ENCODE measurements at places on chromosomes 7 and 10. TPM values are rescaled to one million over a fixed set of nuclear protein-coding genes. Genes with fewer than 3 reads are reported as not detected.
A peak's percentile ranks its signal among the peaks of the same experiment; 100 is the strongest.

- no peak overlapping the region for H3K27ac ChIP-seq
- no peaks in the 10 kb centered on the region for H3K36me3 ChIP-seq
- no peaks in the 10 kb centered on the region for H3K4me1 ChIP-seq
- H3K27me3 ChIP-seq, result no peaks in the 10 kb centered on the region
Observed at GRCh38 chr7:42083284-42083683, 153.7 kb downstream of the GLI3 start.

DNA sequence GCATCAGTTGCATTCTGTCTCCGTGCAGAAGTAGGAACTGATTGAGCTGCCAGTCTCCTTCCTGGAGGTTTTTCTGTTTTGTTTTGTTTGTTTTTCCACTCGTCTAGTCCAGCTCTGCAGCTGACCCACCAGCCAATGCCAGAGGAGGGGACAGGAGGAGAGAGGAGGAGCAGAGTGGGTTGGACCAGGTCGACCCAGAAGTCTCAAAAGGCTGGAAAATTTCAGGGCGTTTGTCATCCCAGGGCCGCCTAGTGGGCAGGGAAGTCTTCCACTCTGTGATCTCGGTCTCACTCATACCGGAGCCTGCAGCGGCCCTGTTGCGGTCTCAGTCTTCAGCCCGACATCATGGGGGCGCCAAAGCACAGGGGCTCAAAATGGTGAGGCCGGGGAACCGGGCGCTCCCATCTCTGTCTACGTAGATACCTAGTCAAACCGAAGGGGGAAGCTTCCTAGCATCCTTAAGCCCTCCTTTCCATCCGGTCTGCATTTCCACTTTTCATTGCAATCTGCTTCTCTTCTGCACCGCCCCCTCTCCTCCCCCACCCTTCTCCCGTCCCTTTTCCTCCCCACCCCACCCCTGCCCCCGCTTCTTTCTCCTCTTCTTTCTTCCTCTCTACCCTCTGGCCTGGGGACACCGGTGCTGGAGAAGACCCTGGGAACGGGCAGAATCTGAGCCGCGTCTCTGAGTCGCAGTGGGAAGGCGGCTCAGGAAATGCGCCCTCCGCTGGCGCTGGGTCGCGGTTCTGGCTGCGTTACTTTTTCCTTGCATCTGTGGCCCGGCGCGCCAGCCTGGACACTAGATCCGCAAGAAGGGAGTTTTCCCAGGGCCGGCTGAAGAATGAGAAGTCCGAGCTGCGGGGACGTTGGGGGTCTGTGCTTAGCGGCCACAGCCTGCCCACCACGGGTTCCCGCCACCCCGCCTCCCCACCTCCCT is 16.2 kb upstream of the PAX2 start:
- H3K4me1 ChIP-seq, result peaks cover 18% of the 10 kb centered on the region
- DNase-seq, result no peak

DNA sequence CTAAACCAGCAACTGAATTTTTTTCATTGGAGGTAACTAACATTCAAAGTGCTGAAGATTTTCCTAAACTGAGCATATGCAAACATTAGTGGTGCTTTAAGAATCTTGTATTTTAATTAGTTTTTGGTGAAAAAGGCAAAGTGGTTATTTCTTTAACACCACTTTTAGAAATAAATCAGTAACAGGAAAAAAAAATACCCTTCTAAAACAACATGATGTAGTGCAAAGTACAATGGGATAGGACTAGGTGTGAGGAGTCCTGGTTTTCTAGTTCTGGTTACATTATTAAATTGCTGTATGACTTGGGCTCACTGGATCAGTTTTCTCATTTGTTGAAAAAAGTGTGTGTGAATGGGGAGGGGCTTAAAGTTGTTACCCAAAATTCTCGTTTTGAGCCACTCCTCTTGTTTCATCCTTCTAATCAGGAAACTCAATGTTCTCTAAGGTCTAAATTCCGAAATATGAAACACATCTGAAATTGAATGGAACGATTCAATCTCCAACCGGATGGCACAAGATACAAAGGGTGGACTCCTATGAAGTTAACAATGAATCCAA is 1.8 kb downstream of the WASL start:
- no peaks in the 10 kb centered on the region for H3K36me3 ChIP-seq
- no peaks in the 10 kb centered on the region for H3K27me3 ChIP-seq
- H3K4me3 ChIP-seq, result peak overlapping the region; percentile 95
- peak overlapping the region; percentile 93 for H3K27ac ChIP-seq

DNA sequence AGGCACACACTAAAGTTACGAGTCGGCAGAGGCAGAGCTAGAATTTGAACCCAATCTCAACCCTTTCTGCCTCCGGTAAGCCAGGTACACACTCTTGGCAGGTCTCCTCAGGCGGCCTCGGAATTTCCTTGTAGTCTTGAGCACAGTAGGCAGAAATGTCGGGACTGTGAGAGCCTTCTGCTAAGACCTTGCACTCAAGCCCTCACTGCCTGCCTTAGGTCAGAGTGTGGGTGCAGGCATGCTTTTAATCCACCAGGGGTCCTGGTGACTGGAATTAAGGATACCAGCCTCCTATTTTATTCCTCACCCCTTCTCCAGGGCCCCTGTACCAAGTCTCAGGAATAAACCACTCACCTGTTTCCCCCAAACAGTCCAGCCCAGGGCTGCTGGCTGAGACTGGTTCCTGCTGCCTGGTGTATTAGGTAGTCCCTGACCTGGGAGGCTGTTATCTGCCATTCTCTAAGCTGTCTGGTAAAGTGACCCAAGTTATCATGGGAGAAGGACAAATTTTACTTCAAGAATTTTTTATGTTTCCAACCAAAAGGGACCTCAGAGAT is 855 bp downstream of the ATP6V1F start:
- peaks cover 2% of the 10 kb centered on the region for H3K36me3 ChIP-seq
- peak; percentile 44 for DNase-seq
- peak overlapping the region; percentile 70 for H3K4me3 ChIP-seq

Gene CHST3
- polyA plus RNA-seq, result 1.9 TPM

DNA sequence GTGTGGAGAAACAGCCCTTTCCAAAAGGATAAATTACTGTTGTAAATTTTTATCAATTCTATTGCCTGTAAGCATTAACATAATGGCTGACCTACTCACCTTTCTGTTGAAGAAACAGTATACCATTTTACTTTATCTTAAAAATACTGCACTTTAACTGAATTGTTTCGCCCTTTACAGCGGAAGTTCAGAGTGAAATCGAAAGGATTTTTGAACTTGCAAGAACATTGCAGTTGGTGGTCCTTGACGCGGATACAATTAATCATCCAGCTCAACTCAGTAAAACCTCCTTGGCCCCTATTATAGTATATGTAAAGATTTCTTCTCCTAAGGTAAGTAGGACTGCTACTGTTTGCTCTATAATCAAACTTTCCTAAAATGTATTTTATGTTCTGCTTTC is 117.5 kb downstream of the NSUN6 start:
- H3K27ac ChIP-seq, result no peak overlapping the region
- peaks cover 27% of the 10 kb centered on the region for H3K36me3 ChIP-seq
- H3K27me3 ChIP-seq, result no peaks in the 10 kb centered on the region
- DNase-seq, result no peak
- no peaks in the 10 kb centered on the region for H3K4me1 ChIP-seq

Gene NRG3
- polyA plus RNA-seq, result 0.27 TPM

DNA sequence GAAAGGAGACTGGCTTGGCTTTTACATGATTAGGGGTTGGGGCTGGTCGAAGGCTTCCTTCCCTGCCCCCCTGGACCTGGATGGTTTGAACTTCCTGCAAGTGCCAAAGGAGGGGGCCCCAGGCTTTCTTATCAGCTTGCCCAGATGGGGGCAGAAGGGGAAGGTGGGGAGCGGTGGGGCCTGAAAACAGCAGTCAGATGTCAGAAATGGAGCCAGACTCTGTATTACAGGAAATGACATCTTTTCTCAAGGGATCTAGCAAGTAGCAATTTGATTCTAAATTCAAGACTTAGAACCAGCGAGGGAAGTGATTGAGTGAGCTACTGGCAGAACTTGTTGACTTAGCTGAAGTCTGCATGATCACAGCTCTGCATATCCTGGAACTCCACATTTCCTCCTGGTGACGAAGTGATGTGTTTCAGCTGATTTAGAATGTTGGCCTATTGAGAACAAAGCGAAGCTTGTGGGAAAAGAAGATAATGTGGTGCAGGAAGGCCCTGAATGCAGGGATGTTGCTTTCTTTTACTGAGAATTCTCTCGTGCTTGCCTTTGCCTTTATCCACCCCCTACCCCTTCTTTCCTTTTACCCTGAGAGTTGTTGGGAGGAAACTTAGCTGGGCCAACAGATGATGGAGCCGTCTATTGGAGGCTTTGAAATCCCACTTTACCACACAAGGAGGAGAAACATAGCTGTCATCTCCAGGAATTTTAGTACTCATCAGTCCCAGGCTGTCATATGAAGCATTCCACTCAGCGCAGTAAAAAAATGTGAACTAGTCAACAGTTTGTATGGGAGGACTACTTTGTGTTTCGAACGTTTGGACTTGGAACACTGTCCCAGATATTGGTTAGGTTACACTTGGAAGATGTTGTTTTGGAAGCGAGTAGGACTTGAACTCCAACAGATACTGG is 43.2 kb downstream of the CCNY start:
- peaks cover 2% of the 10 kb centered on the region for H3K4me1 ChIP-seq
- H3K27me3 ChIP-seq, result no peaks in the 10 kb centered on the region
- H3K36me3 ChIP-seq, result no peaks in the 10 kb centered on the region
- no peak overlapping the region for H3K4me3 ChIP-seq

- peaks cover 5% of the 10 kb centered on the region for H3K36me3 ChIP-seq
- H3K4me3 ChIP-seq, result no peak overlapping the region
- H3K27me3 ChIP-seq, result no peaks in the 10 kb centered on the region
- DNase-seq, result no peak
Observed at GRCh38 chr7:149292462-149292823, 30.4 kb downstream of the ZNF783 start.

- no peaks in the 10 kb centered on the region for H3K4me1 ChIP-seq
- no peaks in the 10 kb centered on the region for H3K36me3 ChIP-seq
- no peak overlapping the region for H3K4me3 ChIP-seq
Observed at GRCh38 chr7:33459340-33459751, 330.0 kb downstream of the BBS9 start.

GRCh38 chr7:70486977-70487376 is 645.0 kb upstream of the GALNT17 start:
- H3K36me3 ChIP-seq, result no peaks in the 10 kb centered on the region
- no peak overlapping the region for H3K4me3 ChIP-seq
- H3K4me1 ChIP-seq, result no peaks in the 10 kb centered on the region
- no peak overlapping the region for H3K27ac ChIP-seq

GRCh38 chr10:119238577-119238976 is 31.2 kb downstream of the GRK5 start:
- H3K36me3 ChIP-seq, result no peaks in the 10 kb centered on the region
- H3K27me3 ChIP-seq, result no peaks in the 10 kb centered on the region
- no peak for DNase-seq
- peaks cover 30% of the 10 kb centered on the region for H3K4me1 ChIP-seq
- H3K27ac ChIP-seq, result no peak overlapping the region

Gene GRID2IP
- polyA plus RNA-seq, result not detected

Measured in liver (tissue), 10 donors.